SW480 (cell line): ENCODE measurements at places on chromosomes 12 and 14.

- DNase-seq = no peak
These were observed 5.7 kb upstream of the VDR start for GRCh38 chr12:47910486-47910885.

- DNase-seq = no peak
These were observed 65.8 kb downstream of the RIC8B start for GRCh38 chr12:106840243-106840642.

- no peak for DNase-seq
These were observed 1323.3 kb downstream of the LRFN5 start for GRCh38 chr14:42929806-42930480.

DNA sequence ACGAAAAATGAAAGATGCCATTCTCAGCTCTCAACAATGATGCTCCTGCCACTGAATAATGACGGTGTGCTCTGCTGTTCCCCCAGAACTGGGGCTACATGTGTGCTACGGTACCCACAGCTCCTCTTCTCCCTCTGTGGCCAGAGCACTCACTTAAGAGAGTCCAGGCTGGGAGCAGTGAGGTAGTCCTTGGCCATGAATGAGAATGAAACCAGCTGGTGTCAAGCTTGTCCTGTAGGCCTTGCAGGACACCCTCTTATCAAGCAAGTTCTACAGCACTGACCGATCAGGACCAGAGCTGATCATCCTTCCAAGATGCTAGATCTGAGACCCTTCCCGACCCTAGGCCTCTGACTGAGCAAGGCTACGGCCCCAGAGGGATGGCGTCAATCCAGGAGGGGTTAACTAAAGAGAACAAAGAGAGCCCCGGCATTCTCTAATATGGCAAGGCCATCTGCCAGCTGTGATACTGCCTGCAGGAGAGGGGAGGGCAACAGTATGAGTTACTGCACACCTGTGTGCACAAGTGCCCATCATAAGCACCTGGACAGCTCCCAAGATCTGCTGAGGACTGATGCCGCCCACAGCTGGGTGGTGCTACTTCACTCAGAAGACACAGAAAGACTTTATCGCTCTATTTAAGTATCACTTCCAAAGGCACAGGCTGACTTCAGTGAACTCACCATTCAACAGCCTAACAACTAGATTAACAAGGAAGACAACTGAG lies 30.5 kb downstream of the APPL2 start:
- DNase-seq = no peak

- no peak for DNase-seq
These were observed 21.4 kb upstream of the CKAP4 start for GRCh38 chr12:106269150-106269771.

- no peak for DNase-seq
These were observed 456.7 kb downstream of the SLC16A7 start for GRCh38 chr12:60052483-60052882.

DNA sequence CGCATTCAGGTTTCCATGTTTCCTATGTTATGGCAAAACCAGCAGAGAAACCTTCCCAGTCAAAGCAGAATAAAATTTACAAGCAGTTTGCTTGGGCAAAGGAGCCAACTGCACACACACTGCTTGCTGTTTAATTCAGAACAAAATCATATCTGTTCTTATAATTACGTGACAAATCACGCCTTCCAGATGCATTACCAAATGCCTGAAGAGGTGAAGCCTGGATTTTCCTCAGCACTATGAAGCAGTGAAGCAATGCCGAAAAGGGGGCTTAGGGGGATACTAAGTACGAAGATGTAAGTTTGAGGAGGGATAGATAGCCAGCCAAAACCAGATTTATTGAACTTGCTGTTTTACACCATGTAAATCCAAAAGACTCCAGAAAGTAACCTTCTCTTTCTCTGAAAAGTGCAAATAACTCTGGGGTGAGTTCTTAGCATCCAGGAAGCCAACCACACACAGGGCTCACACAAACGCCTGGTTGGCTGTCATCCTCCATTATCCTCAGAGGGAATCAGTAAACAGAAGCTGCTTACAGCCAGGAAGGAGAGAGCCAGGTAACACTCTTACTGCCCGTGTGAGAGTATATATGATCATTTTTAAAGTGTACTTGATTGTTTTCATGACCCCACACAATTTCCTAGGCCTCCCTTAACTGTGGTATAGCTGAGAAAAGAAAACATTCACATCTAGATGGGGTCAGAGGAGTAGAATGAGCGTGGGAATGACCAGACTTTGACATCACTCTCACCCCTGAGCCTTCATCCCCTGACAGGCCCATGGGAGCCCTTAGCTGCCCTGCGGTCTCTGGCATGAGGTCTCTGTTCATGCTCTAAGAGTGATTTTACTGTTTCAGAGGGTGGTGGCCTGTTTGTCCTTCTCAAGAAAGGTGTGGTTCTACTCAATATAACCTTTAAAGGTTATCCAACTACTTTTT lies 442.5 kb downstream of the EGLN3 start:
- DNase-seq = no peak

GRCh38 chr12:103314786-103315185 lies 181.0 kb downstream of the C12orf42 start:
- no peak for DNase-seq

DNA sequence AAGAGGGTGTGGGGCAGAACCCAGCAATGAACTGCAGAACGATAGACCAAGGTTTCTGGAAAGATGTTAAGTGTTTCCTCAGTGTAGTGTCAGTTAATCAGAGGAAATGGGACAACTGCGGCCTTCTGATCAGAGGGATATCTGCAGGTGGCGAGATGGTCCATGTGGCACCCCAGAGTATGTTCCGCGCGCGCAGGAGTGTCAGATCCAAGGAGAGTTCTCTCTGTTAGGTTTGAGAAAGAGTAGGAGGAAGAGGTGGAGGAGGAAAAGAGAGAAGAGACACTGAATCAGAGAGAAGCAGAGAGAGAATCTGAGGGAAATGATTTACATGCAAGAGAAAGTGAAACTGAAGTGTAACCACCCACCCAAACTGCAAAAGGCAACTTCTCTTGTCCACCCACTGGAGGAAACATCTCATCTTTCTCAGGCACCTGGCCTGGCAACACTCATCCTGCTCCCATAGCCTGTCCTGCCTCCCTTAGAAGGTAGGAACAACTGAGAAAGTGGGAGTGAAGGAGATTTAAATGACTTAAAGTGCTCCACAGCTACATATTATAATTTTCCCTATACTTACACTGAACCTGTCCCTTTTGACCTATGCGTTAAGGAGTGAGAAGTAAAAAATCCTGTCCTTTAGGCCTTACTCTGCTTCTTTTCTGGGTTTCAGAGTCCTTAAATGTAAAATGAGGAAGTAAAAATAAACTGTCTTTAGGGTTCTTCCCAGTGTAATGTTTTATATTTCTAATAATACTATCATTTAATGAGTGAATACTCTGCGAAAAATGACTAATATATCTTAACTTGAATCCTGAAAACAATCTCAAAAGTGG lies 6.8 kb upstream of the TESPA1 start:
- peak; percentile 9 for DNase-seq

DNA sequence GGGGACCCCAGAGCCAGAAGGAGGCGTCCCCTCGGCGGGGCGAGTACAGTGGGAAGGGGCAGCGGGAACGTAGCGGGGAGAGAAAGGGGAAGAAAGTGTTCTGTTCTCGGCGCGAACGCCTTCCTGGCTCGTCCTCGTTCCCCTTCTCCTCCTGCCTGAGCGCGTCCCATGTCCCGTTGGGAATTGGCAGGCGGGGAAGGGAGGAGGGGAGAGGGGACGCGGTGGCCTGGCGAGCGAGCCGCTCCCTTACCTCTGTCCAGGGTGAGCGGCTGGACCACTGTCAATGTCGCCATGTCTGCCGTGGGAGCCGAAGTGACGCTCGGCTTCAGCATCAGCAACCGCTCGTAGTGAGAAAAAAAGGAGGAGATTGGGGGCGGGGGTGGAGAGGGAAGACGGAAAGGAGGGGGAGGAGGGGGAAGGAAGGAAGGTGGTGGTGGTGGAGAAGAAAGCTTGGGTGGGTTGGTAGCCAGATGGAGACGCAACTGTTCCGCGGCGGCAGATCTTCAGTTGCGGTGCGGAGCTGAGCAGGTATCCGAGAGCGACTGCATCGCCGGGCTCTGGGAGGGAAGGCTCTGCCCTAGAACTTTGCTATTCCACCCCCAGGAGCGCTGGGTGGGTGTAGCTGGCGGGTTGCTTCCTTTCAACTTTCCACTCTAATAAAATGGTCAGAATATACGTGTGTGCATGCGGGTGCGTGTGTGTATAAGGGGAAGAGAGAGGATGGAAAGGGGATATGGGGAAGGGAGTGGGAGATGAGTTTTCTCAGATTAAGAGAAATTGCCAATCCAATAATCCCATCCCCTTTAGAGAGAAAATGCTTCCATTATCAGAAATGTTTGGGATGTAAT lies at the start of gene LIN7A:
Gene LIN7A (minus strand): TSS at position 544 of the 848 bp plus-strand sequence. CDS start 212 bp downstream, at position 332.
- DNase-seq = peak; percentile 8

DNA sequence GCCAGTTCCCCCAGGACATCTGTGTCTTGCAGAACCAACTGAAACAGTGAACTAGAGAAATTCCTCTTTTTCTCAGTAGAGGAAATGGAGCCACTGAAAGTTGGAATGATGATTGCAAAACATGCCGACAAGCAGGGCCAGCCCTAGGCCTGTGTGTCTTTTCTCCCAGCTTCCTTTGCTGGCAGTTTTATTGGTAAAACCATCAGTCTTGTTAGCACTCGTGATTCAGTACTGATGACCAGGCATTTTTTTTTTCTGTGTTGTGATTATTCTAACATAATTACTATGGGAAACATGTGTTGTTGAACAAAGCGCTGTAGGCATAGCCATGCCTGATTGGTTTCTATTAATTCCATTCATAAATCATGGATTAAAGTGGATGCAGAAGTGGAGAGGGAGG lies 620.7 kb downstream of the AACS start:
- no peak for DNase-seq

DNA sequence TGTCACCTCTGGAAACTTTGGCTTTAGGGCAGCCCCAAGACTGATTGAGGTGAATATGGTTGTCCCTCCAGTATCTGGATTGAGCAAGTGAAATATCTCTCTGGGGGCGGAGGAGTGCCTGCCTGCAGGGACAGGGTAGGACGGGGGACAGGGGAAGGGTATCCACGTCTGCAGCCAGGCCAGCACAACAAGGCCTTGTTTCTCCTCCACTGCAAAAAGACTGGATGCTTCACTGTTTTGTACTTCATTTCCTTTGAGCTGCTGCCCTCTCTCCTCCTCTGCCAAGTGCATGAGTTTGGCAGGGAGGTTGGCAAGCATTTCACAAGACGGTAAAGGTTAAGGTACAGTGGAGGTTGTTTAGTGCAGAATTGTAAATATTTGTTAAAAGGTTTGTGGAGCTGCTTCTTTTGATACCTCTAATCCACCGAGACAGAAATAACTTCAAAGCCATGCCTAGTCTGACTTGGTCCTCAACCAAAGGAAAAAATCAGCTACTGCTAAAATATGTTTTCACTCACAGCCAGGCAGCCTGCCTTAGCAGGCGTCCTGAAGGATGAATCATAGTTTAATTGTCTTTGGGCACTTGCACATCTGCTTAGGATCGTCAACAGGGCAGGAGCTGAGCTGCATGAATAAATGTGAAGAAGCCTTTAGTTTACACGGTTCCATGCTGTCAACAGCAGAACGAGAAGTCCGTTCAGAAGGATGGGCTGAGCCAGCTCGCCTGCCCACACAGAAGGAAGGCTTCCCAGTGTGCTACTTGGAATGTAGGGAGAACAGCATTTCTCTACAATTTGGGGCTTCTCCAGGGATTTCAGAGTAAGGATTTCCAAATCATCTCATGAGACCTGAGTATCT lies 269.7 kb downstream of the TTC6 start:
- no peak for DNase-seq

DNA sequence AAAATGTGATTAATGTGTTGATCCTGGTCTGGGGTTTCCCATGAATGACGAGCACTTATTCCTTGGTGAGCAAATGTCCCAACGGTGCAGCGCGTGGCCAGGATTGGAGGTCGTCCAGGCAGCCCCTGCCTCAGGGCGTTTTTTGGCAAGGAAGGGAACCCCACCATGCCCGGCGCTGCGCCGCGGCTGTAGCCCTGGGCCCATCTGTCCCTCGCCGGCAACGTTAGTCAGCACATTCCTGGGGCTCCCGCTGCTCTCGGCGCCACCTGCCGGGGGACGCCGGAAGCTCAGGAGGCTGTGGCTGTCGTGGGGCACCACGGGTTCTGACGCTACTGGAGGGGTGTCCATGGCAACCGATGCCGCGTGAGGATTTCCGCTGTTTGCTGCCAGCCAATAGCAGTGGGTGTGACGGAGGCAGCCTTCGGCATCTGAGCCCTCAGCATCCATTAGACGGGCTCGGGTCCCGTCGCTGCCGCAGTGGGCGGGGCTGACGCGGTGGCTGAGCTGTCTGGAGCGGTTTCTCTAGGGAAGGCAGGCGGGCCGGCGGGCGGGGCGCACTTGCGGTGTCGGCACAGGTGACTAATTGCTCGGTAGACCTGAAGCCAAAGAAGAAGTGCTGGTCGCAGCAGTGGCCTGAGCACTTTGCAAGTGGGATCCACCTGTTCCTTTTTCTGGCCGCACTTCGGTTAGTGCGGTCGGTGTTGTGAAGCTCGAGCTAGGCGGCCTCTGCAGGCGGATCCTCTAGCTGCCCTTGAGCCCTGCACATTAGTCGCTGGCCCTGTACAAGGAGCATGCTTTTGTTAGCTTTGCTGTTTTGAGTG lies 29.5 kb downstream of the RAB35 start:
- DNase-seq = peak; percentile 98

DNA sequence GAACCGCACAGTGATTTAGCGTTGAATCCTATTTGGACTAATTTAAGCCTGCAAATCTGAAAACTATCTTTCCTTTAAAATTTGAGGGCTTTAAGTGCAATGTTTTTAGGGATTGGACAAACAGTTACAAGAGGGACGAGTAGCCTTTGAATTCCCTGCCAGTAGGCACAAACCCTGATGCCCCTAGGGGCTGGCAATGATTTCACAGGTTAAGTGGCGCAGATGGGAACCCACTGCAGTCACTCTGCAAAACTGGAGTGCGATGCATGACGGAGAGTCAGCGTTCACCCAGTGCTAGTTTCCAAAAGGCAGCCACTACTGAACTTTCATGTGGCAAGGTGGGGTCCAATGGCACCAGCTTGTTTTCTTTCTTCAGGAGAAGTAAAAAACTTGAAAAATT lies 99.4 kb upstream of the FRMD6 start:
- no peak for DNase-seq

DNA sequence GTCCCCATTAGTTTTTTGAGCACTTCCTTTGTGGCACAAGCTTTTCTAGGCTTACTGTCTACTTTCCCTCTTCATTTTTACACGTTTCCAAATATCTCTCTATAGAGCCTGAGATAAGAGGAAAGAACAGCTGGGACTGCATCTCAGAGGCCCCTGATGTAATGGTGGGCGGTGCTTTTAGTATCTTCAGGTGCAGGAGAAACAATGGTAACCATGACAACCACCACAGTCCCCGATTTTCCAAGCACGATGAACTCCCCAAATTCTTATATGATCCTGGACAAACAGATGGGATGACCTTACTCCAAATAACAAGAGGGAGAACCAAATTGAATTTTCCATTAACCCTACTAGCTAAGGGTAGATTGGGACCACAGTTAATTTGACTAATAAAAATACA lies 103.3 kb downstream of the AEBP2 start:
- no peak for DNase-seq

- no peak for DNase-seq
These were observed 5.4 kb upstream of the GPR84 start for GRCh38 chr12:54369597-54370131.
